Foreskin keratinocyte (primary cell): ENCODE measurements at places on chromosomes 2 and 18.
A peak's percentile ranks its signal among the peaks of the same experiment; 100 is the strongest.

DNA sequence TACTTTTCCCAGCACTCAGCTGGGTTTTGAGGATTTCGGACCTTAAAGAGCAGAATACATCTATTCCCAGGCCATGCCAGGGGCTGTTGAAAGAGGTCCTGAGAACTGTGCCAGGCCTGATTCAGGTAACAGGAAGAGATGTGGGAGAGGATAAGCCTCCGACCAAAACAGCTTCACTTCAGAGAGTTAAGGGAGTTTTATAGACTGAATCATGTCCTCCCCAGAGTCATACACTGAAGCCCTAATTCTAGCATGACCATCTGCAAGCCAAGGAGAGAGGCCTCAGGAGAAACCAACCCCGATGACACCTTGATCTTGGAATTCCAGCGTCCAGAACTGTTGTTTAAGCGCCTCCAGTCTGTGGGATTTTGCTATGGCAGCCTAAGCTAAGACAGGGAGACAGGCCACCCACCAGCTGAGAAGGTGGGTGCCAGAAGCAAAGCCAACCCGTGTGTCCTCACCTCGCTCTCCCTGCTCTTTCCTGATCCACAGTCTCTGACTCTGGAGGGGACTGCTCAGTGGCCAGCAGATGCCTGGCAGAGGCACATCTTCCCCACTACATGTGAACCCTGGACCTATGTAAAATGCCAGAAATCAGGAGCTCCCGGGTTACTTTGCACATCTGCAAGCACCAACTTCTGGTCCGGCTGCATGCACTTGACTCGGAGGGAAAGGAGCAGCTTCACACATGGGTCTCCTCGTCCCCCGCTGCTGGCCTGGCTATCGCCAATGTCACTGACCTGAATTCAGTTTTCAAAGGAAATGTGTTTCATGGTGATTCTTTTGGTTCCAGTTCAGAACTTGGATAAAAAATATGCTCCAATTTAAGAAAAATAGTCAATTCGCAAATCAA, 116.8 kb upstream of the EPC2 start:
- DNase-seq, result no peak

- no peak for DNase-seq
These were observed 106.9 kb downstream of the MREG start for GRCh38 chr2:215906458-215906857.

DNA sequence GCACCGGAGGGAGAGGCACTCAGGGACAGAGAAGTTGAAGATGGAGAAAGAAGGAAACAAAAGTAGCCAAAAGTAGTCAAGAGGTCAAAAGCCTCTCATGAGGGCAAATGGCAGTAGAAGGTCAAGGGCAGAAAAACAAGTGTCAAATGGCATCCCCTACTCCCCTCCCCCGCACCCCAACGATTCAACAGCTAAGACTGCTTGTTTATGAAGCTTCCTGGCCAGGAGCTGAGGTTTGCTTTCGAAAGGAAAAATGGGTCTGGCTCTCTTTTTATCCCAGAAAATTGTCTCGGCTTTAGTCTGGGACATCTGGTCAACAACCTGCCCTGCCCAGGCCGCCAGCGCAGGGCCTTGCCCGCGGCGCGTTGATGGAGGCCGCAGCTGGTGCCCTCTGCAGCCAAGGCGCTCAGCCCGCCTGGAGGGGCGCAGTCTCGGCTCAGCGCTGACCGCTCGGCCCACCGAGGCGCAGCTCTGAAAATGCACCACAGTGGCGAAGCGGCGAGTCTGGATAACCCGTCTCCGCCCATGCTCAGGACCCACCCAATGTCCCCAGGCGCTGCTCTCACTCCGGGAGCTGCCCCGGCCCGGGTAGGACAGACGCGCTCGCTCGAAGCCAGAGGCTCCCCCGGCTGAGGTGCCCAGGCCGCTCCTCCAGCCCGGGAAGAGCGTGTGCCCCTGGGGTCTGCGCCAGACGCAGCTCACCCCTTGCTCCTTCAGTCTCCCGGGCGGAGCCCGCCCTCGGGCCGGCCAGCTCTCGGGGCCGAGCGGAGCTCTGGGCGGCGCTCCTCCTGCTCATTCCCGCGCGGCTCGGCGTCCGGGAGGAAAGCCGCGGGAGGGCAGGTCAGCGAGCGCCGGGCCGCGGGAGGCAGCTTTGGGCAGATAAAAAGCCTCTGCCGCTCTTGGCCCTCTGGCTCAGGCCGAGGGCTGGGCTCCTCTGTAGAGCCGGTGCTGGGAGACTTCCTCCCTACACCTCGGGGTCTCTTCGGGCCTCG, 1.8 kb upstream of the TBR1 start:
- DNase-seq, result no peak

- DNase-seq, result no peak
These were observed 4.4 kb upstream of the SIGLEC15 start for GRCh38 chr18:45821026-45821425.

- DNase-seq, result no peak
These were observed 11.8 kb upstream of the LHCGR start for GRCh38 chr2:48767330-48767729.

DNA sequence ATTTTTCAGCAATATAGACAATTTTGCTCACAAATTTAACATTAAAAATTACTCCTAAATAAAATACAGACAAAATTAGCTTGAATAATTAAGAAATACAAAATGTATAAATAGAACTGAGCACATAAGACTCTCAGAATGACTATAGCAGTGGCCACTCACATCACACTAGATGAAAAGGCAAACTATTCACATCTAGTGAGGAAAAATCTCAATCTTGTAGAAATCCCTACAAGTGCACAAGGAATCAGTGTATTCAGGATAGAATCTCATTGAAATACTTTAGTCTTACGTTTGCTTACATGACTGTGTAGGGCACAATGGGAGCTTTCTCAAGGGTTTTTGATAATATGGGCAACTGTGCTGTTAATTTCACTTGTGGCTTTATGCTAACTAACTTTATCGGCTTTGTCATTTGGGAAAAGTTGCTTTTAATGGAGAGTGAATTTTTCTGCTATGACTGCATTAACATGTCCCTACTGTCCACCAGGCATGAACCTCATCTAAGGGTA, 678.9 kb upstream of the LRRTM4 start:
- DNase-seq, result no peak

GRCh38 chr2:109437325-109438090, 176.3 kb downstream of the SEPTIN10 start:
- no peak for DNase-seq

GRCh38 chr2:38375696-38376345, 1.3 kb downstream of the ATL2 start:
- no peak for DNase-seq

DNA sequence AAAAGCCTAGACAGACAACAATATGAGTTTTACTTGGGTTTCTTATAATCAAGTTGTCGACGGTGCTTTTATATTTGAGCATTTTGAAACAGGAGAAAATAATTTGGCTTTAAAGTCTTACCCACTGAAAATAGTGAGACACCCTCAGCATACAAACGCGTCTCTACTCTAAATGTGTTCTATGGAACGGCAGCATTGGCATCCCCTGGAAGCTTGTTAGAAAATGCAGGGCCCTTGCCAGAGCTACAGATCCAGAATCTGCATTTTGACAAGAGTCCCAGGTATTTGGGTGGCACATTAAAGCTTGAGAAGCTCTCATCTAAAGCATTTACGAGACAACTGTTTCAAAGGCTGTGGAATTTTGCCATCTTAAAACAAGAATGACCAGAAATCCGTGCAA, 163.5 kb downstream of the PID1 start:
- no peak for DNase-seq

DNA sequence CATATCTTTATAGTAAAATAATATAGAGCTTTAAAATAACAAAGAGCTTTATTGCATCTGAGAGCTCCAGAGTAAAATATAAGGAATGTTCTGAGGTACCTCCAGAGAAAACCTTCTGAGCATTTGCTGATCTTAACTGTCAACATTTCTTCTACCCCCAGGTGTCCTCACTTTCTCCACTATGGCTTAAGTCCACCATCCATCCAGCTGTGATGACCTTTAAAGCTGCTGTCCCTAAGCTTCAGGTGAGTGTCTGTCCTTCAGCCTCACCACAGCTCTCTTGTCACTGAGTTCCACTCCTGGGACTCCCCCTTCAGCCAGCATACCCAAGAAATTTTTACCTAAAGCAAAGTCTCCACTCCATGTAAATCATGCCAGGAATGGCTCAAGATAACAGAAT, 137.9 kb downstream of the MYO5B start:
- DNase-seq, result no peak

- peak; percentile 21 for DNase-seq
These were observed 14.3 kb upstream of the TANC1 start for GRCh38 chr2:158953926-158954763.

DNA sequence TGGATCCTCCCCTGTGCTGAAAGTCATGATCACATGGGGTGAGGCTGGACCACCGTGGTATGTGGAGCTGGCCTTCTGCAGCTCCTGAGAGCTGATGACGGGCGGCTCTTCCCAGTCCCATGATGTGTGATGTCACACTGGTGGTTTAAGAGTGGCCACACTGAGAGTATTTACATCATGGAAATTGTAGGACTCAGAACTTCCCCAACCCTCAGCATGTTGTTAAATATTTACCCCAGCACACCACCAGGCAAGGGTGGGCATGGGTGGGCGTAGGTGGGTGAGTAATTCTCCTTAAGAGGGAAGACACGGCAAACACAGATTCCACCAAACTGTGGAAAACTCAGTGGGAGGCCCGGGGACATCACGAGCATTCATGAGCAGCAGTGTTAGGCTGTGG, 106.8 kb downstream of the ALPK2 start:
- DNase-seq, result no peak

DNA sequence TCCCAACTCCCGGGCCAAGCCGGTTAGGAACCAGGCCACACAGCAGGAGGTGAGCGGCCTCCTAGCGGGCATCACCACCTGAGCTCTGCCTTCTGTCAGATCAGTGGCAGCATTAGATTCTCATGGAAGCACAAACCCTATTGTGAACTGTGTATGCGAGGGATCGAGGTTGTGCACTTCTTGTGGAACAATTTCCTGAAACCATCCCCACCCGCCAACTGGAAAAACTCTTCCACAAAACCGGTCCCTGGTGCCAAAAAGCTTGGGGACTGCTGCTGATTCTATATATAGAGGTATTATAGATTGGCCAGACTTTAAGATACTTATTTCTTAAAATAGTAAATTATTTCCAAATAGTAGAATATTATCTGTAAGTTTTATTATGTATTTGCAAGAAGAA, 89.4 kb downstream of the PMS1 start:
- DNase-seq, result no peak

GRCh38 chr18:23798824-23799223, 109.6 kb downstream of the LAMA3 start:
- DNase-seq, result peak; percentile 40

DNA sequence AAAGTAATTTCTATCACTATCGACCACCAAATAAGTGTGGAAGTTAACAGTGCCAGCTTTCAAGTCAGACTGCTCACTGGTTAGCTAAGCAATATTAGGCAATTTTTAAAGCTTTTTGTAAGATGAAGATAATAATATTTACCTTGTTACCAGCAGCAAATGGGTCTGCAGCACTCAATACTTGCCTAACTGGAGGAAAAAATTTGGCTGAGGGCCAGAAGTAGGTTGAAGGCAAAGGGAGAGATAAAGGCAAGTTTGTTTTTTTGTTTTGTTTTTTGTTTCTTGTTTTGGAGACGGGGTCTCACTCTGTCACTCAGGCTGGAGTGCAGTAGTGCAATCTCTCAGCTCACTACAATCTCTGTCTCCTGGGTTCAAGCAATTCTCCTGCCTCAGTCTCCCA, 675.9 kb downstream of the DPP10 start:
- DNase-seq, result no peak

GRCh38 chr2:165401285-165401852, 68.1 kb upstream of the CSRNP3 start:
- DNase-seq, result peak; percentile 39

GRCh38 chr2:208210688-208211451, 21.0 kb upstream of the C2orf80 start:
- no peak for DNase-seq

DNA sequence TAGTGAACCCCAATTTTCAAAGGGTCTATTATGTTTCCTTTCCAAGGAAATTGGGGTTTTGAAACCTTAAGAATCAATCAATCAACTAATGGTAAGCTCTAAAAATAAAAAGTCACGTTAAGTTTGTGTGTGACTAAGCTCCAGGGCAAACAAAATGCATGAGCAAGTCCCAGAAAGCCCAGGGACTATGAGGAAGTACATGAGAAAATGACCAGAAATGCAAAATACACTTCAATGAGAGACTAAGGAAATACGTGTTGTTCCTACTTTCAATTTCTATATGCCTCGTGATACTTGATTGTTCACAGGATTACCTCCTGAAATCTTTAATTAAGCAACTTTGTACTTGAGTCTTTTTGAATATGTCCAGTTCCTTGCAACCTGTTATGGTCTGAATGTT, 684.4 kb upstream of the SYT4 start:
- no peak for DNase-seq

DNA sequence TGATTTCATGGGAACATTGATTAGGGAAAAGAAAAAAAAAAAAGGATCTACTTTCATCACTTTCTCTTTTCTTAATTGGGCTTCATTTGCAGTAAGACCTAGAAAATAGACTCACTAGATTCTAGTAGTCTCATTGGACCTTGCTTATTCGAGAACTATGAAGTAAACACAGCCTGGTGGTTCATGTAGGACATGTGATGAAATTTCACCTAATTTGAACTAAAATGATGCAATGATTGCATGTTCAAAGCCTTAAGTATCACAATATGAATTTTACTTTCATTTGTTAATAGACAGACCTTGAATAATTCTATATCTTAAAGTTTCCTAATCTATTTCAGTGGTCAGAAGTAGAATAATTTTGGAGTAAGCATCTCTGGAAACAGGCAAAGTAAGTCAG, 688.9 kb upstream of the NRXN1 start:
- DNase-seq, result no peak
